Occipital lobe (tissue), 3 donors: ENCODE measurements at places on chromosomes 1 and 21.

GRCh38 chr1:67404212-67404620 lies 26.0 kb downstream of the SERBP1 start:
- no peak for DNase-seq

- no peak for DNase-seq
Observed at GRCh38 chr1:16727190-16728111, 12.9 kb upstream of the RNU1-4 start.

- no peak for DNase-seq
Observed at GRCh38 chr21:45078371-45078770, 4.0 kb downstream of the ADARB1 start.

GRCh38 chr21:29233611-29234540 lies 64.8 kb upstream of the BACH1 start:
- DNase-seq, result no peak

- no peak for DNase-seq
Observed at GRCh38 chr1:57101209-57101608, 135.4 kb upstream of the C8B start.

DNA sequence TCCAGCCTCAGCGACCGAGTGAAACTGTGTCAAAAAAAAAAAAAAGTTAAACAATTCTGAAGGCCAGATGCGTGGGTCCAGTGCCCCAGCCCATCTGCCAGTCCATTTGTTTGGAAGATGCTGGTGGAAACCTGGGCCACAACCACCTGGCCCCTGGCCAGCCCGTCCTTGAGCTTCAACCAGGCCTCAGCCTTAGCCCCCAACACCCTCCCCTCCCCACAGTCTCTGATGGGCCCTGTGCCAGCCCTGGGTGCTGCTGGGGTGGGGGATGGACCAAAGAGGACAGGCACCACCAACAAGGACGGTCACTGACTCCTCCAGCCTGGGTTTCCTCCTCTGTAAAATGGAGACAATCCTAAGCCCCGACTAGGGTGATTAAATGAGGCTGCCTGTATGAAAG lies 19.6 kb upstream of the PLEKHG5 start:
- DNase-seq, result no peak
